Activated T-cell treated with anti-CD3 and anti-CD28 coated beads, Interleukin-2, amount 50 U/mL, for 72 hours (primary cell): ENCODE measurements at places on chromosomes 4 and X.

GRCh38 chr4:67714955-67715354, 14.0 kb upstream of the UBA6 start:
- peaks cover 33% of the 10 kb centered on the region for H3K4me1 ChIP-seq
- H3K27ac ChIP-seq: no peak overlapping the region
- H3K27me3 ChIP-seq: no peaks in the 10 kb centered on the region

DNA sequence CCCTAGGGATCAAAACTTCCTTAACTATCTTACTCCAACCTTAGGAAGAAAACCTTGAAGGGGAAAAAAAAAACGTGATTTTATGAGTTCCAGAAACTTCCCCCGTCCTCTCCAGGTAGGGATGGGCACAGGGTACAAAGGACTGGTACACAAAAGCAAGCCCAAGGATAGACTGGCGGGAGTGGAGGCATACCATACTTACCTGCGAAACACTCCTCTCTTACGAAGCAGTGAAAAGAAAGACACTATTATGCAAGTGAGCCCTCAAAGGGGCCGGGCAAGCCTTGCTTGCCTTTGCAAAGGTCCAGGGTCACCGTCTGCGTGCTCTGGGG, 651 bp downstream of the TSPAN6 start:
- no peak for DNase-seq
- H3K4me1 ChIP-seq: peaks cover 9% of the 10 kb centered on the region
- peak overlapping the region; percentile 87 for H3K4me3 ChIP-seq

GRCh38 chr4:165580351-165580905, 201.6 kb downstream of the CPE start:
- no peak overlapping the region for H3K4me3 ChIP-seq
- no peaks in the 10 kb centered on the region for H3K4me1 ChIP-seq
- DNase-seq: no peak
- no peaks in the 10 kb centered on the region for H3K36me3 ChIP-seq

DNA sequence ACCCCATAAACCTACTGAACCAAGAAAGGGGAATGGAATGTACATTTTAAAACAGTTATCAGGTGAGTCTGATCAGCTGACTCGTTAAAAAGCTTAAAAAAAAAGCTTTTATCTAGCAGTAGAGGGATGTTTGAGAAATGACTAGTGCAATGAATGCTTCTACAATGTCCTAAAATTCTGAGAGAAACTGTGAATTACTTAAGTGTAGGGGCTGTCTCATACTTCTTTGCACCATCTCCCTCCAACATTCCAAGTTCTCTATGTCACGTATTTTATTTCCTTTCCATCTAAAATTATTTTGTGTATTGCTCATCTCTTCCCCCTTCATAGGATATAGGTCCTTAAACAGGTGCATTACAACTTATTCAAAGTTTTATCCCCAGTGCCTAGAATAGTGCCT, 11.9 kb upstream of the AREG start:
- H3K27me3 ChIP-seq: no peaks in the 10 kb centered on the region
- no peak overlapping the region for H3K4me3 ChIP-seq
- H3K36me3 ChIP-seq: no peaks in the 10 kb centered on the region
- no peak for DNase-seq

- no peaks in the 10 kb centered on the region for H3K36me3 ChIP-seq
- H3K4me1 ChIP-seq: no peaks in the 10 kb centered on the region
- no peak overlapping the region for H3K27ac ChIP-seq
- H3K4me3 ChIP-seq: no peak overlapping the region
- no peaks in the 10 kb centered on the region for H3K27me3 ChIP-seq
Observed at GRCh38 chr4:117302226-117302625, 216.8 kb upstream of the TRAM1L1 start.
